ENCODE measurements at places on chromosomes 5 and 9.

GRCh38 chr9:83508067-83508466 lies 30.1 kb downstream of the FRMD3 start:
- no peak overlapping the region for H3K4me3 ChIP-seq
- H3K27ac ChIP-seq: no peak overlapping the region
- H3K27me3 ChIP-seq: no peaks in the 10 kb centered on the region
- no peaks in the 10 kb centered on the region for H3K36me3 ChIP-seq
- no peak for DNase-seq

DNA sequence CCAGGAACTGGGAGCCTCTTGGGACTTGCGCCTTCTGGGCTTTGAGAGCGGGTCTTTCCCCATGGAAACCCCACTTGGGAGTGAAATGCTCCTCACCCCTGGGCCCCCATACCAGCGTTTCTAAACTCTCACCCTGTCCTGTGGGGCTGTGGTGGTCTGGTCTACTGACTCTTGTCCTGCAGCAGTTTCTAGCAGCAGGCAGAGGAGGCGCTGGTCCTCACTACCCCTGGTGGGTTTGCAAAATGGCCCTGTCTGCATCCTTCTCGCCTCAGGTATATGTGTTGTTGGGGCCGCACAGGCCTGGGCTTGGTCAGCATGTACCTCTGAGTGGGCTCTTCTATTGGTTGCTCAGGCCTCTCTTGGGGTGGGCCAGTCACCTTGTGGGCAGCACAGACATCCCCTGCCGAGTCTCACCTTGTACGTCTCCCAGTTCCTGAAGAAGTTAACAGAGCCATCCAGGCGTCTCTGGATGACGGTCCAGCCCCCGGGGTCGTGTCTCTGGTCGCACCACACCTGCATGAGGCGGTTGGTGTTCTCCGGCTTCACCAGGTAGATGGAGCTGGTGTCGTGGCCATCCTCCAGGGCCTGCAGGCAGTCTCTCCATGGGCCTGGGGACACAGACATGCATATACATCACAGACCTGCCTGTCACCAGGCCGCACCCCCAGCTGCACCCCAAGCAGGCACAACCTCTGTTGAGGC lies 29.0 kb downstream of the ANGPTL2 start:
- H3K4me1 ChIP-seq: peaks cover 6% of the 10 kb centered on the region
- H3K27me3 ChIP-seq: peaks cover 59% of the 10 kb centered on the region
- DNase-seq: no peak
- no peaks in the 10 kb centered on the region for H3K36me3 ChIP-seq
- no peak overlapping the region for H3K4me3 ChIP-seq
- no peak overlapping the region for H3K27ac ChIP-seq

DNA sequence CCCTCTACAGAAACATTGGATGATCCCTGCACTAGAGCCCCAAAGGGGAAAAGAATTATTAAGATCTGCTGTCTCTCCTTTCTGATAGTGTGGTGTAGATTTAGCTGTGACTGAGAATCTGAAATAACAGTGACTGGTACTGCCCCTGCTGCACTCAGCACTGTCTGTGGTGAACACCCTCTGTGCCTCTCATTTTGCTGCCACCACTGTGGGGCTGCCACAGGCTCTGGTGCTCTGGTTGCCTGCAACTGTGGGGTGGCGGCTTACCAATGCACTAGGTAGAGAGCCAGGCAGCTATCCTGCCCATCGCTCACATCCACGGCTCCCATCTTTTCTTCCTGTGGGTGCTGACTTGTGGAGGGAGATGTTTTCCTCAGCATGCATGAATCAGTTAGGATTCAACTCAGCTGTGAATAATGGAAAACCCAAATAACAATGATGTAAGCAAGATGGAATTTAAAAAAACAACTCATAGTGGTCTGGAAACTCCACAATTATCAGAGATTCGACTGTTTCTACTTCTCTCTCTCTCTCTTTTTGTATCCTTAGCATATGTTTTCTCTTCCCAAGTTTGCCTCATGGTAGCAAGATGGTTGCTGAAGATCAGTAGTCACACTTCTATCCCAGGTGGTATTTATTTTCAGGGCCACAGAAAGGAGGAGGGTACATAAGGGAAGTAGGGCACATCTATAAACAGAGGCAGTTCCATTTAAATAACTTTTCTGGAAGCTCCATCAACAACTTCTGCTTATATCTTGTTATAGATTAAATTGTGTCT lies 99.8 kb upstream of the DAP start:
- peak overlapping the region; percentile 31 for H3K27ac ChIP-seq
- H3K36me3 ChIP-seq: no peaks in the 10 kb centered on the region
- H3K4me3 ChIP-seq: no peak overlapping the region
- peaks cover 28% of the 10 kb centered on the region for H3K27me3 ChIP-seq

DNA sequence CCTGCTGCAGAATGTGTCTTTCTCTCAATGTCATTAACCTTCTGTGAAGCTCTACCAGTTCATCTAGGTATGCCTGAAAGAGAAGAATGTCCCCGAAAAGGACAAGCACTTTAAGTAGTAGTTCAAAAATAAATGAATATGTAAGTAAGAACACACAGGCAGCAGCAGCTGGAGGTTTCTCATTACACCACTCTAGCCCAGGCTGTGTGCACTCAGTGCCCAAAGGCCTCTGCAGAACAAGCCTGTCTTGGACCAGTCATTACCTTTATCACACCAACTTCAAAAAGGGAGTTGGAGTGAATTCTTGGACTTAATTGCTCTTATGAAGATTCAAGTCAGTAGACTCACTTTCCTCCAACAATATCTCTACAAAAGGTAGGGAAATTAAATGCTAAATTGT lies 268.8 kb downstream of the MLLT3 start:
- H3K27ac ChIP-seq: no peak overlapping the region
- H3K4me1 ChIP-seq: peaks cover 3% of the 10 kb centered on the region
- no peak for DNase-seq
- no peak overlapping the region for H3K4me3 ChIP-seq
- no peaks in the 10 kb centered on the region for H3K36me3 ChIP-seq
- H3K27me3 ChIP-seq: no peaks in the 10 kb centered on the region

GRCh38 chr5:60340965-60341471 lies 358.9 kb downstream of the DEPDC1B start:
- no peaks in the 10 kb centered on the region for H3K4me1 ChIP-seq
- no peaks in the 10 kb centered on the region for H3K36me3 ChIP-seq
- no peak for DNase-seq

DNA sequence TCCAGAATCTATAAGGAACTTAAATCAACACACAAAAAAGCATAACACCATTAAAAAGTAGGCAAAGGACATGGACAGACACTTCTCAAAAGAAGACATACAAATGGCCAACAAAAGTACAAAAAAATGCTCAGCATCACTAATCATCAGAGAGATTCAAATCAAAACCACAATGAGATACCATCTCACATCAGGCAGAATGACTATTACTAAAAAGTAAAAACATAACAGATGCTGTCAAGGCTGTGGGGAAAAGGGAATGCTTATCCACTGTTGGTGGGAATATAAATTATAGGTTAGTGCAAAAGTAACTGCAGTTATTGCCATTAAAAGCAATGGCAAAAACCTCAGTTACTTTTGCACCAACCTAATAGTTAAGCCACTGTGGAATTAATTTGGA lies 32.2 kb upstream of the SPATA31D4 start:
- no peaks in the 10 kb centered on the region for H3K4me1 ChIP-seq
- no peaks in the 10 kb centered on the region for H3K36me3 ChIP-seq
- no peaks in the 10 kb centered on the region for H3K27me3 ChIP-seq
- no peak overlapping the region for H3K27ac ChIP-seq
- no peak overlapping the region for H3K4me3 ChIP-seq
